A549 treated with Mapracorat at 1 μM for 4 hours (cell line): ENCODE measurements at places on chromosomes 2 and 18. TPM values are rescaled to one million over a fixed set of nuclear protein-coding genes. Genes with fewer than 3 reads are reported as not detected.

EFR3B gene
- total RNA-seq, result 10.0 to 10.5 TPM (median 10.3 TPM) in 5 replicates

GAD1 gene
- 0.26 to 0.83 TPM (median 0.76 TPM) in 5 replicates for total RNA-seq

RFX8 gene
- total RNA-seq, result not detected in 5 replicates

TRPM8 gene
- 0.11 to 0.47 TPM (median 0.21 TPM) in 5 replicates for total RNA-seq

NBAS gene
- total RNA-seq, result 14.4 to 15.6 TPM (median 14.6 TPM) in 5 replicates

ITGB1BP1 gene
- 164 to 200 TPM (median 176 TPM) in 5 replicates for total RNA-seq

LDLRAD4 gene
- total RNA-seq, result 0.52 to 3.3 TPM (median 2.2 TPM) in 5 replicates

FABP1 gene
- not detected in 5 replicates for total RNA-seq

SLC8A1 gene
- total RNA-seq, result 0.26 to 0.36 TPM (median 0.34 TPM) in 5 replicates

GKN1 gene
- 0.30 to 1.00 TPM (median 0.56 TPM) in 5 replicates for total RNA-seq

HTR2B gene
- 0.09 TPM in 1 of 5 replicates, not detected in the others for total RNA-seq

RAB17 gene
- total RNA-seq, result 0.14 to 0.85 TPM (median 0.23 TPM) in 5 replicates

GBX2 gene
- total RNA-seq, result 1.0 to 3.3 TPM (median 3.0 TPM) in 5 replicates

FMNL2 gene
- total RNA-seq, result 24.5 to 30.9 TPM (median 28.6 TPM) in 5 replicates

CASP10 gene
- 1.5 to 2.1 TPM (median 1.8 TPM) in 5 replicates for total RNA-seq

KCNE4 gene
- 0.43 to 0.56 TPM (median 0.50 TPM) in 5 replicates for total RNA-seq

STPG4 gene
- total RNA-seq, result not detected in 5 replicates

SPTBN1 gene
- 125 to 143 TPM (median 138 TPM) in 5 replicates for total RNA-seq

RAD51AP2 gene
- total RNA-seq, result not detected in 5 replicates

PDCD1 gene
- not detected in 5 replicates for total RNA-seq

MAL gene
- total RNA-seq, result 0.12 to 0.21 TPM in 2 of 5 replicates, not detected in the others

KCTD1 gene
- 35.6 to 39.5 TPM (median 37.9 TPM) in 5 replicates for total RNA-seq

RGPD6 gene
- total RNA-seq, result 8.0 to 11.4 TPM (median 9.8 TPM) in 5 replicates

CIAO1 gene
- total RNA-seq, result 60.1 to 85.2 TPM (median 81.9 TPM) in 5 replicates
